ENCODE measurements at places on chromosomes 7 and 10.

DNA sequence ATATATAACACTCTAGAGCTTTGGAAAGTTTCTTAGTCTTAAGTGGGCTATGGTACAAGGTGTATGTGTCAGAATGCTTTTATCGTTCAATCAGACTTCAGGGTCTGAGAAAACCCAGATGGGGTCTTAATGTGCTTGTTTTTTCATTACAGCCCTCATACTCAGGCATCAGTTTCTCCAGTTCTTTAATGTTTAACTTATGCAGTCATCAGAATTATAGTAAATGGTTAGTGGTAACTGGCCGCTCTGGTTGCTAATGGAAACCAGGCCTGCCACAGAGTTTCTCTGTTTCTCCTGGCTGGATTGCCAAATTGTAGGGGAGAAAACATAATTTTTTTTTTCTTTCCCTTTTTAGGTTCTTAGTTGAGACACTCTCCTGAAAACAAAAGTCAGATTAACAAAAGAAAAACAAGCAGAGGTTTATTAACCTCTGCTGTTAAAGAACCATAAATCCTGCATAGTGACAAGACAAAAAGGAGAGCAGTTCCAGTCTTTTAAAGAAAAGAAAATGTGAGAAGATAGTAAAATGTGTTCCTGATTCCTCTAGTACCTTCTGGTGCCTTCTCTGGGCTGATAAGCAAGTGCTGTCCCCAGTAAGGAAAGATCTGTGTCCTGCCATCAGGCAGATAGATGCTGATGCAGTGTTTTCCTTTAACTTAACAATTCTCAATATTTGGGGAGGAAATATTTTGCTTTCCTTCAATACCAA, 21.5 kb upstream of the GHITM start:
- DNase-seq: no peak

GRCh38 chr7:123687161-123687560, 31.5 kb downstream of the LMOD2 start:
- DNase-seq: no peak

GRCh38 chr7:2605608-2606538, 25.9 kb upstream of the TTYH3 start:
- DNase-seq: no peak

- no peak for DNase-seq
These were observed 110.1 kb downstream of the CCNY start for GRCh38 chr10:35446439-35446838.

DNA sequence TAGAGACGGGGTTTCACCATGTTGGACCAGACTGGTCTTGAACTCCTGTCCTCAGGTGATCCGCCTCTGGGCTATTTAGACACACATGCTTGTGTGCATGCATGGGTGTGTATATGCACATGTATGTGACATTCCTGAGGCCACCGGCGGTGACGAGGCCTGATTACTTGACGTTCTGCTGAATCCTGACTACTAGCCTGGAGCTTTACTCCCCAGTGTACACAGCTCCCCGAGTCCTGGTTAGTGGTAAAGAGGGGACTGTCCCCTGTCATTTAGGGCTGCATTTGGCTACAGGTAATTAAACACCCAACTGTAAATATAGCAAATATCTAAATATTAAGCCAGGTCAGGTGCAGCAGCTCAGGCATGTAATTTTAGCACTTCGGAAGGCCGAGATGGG, 14.2 kb downstream of the GTF2IRD1 start:
- DNase-seq: no peak

GRCh38 chr10:20963056-20963455, 65.9 kb upstream of the NEBL start:
- DNase-seq: no peak

DNA sequence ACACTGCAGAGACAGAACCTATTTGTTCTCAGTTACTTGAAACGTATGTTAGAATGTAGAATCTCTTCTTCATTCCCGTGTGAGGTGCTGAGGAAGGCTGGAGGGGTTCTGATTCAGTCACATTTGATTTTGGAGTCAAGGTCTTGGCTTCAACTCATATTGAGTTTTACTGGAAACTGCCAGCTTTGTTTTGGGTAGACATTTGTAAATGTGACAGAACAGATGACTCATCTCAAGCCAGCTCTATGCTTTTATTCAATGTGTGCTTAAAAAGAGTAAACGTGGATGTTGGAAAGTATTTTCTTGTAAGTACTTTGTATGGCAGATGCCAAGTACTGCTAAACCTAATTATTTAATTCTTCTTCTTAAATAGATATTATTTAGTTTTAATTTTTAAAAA, 780.8 kb upstream of the C7orf33 start:
- no peak for DNase-seq

DNA sequence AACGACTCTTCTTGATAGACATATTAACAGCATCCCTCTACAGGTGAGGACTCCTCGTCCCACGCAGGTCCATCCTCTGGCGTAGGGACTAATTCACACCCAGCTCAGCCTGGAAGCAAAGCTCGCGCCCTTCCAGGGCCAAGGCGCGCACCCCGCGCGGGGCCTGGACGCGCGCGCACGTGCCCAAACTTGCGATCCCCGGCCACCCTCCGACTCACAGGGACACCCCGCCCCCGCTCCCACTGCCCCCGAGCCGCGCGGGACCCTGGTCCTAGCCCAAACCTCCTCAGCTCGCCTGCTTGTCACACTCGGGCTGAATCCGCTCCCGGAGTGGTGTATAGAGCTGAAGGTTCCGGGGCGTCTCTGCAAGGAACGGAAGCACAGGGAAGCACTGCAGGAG, 76.9 kb downstream of the ZNF248 start:
- no peak for DNase-seq

DNA sequence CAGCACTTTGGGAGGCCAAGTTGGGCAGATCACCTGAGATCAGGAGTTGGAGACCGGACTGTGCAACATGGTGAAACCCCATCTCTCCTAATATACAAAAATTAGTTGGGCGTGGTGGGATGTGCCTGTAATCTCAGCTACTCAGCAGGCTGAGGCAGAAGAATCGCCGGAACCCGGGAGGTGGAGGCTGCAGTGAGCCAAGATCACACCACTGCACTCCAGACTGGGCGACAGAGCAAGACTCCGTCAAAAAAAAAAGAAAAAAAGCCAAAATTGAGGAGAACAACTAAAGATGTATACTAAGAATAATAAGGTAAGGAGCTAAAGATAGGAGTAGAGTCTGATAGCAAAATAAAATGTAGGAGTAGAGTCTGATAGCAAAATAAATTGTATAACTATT, 251.0 kb downstream of the KCND2 start:
- no peak for DNase-seq

- DNase-seq: no peak
These were observed 137.9 kb downstream of the ANKRD30A start for GRCh38 chr10:37263304-37263703.

DNA sequence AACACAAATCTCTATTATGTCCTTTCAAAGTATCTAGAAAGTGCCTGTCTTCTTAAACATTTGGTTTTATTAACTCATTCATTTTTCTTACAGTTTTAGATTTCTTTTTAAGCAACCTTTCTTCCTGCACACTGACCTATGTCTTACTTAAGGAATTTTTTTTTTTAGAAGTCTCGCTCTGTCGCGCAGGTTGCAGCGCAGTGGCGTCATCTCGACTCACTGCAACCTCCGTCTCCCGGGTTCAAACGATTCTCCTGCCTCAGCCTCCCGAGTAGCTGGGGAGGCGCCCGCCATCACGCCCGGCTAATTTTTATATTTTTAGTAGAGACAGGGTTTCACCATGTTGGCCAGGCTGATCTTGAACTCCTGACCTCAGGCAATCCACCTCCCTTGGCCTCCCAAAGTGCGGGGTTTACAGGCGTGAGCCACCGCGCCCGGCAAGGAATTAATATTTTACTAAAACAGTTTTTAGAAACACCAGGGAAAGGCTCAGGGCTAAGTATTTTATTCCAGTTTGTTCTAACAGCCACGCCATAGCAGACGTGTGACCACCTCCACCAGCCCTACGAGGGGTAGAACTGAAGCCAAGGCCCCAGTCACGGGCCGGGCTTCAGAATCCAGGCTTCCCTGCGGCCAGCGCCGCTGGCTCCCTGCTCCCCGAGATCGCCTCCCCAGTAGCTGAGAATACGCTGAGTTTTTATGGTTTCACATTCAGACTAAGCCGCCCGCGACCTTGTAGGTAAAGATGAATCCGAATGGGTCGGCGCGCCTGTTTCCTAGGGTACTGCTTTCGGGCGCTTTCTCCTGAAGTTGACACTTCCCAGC, 941 bp upstream of the LUC7L2 start:
- no peak for DNase-seq

GRCh38 chr10:118723466-118723865, 31.3 kb downstream of the CACUL1 start:
- DNase-seq: no peak

DNA sequence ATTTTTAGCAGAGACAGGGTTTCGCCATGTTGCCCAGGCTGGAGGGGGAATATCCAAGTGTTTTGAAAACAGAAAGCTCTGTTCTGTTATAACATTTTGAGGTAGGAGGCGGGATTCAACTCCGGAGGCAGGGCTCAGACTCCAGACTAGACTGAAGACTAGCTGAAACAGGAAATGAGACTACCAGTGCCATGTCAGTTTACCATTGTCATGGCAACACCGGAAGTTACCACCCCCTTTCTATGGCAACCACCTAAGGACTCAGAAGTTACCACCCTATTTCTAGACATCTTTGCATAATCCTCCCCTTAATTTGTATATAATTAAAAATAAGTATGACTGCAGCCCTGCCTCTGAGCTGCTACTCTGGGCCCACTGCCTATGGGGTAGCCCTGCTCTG, 1069.1 kb upstream of the AUTS2 start:
- no peak for DNase-seq

DNA sequence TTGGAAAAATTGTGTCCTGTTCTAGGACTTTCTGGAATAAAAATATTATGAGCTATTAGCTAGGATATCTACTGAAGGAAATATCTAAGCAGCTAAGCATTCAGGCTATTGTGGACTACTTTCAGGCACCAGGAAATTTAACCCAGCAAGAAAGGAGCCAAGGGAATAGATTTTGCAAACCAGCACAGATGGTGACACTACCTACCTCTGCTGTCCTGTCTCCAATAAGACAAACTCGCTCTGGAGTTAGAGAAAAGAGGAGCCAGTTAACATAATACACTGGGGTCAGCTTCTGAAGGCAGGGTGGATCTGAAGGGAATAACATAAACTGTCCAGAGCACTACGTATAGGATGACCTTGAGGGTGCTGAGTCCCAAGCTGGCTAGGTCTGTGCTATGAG, 223.7 kb upstream of the PRSS58 start:
- no peak for DNase-seq

GRCh38 chr7:7421826-7422225, 113.8 kb downstream of the COL28A1 start:
- DNase-seq: no peak

- no peak for DNase-seq
These were observed 109.4 kb upstream of the ADAM12 start for GRCh38 chr10:126497672-126498071.

GRCh38 chr7:70660154-70660818, 471.7 kb upstream of the GALNT17 start:
- DNase-seq: no peak
